ENCODE measurements at places on chromosomes 3 and 15.

DNA sequence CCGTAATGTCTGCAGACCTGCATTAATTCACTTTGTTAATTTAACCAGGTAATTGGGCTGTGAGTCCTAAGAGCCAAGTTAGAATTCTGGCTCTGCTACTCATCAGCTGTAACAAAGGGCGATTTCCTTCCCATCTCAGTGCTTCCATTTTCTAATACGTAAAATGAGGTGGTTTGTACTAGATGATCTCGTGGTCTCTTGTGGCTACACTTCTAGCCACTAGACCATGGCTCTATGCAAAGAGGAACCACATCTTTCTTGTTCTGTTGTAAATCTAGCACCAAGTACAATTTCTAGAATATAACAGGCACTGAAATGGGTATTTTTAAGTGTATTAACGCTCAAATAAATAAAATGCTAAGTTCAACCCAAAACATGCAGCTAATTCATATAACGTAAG, 174.4 kb upstream of the THBS1 start:
- no peak for DNase-seq

DNA sequence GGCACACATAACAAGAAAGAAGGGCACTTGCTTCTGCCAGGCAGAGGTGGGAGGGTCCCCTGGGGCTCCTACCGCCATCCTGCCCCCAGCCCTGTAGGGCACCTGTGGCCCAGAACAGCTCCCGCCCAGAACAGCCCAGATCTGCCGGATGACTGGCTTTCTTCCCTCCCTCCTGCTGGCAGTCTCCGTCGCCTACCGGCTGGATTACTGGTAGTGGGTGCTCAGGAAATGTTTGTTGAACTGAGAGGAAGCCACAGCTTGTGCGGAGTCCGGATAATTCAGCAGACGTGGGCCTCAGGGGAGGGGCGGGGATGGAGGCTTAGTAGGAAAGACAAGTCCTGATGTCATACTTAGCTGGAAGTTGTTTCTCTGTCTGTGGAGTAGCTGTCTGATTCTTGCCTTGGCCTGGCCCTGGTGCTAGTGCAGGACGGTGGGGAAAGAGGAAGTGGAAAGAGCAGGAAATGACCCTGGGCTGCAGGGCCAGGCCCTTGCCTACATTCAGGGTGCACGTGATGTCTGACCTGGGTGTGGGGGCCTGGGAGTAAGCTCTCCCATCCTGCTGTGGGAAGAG, 6.7 kb downstream of the CCDC9B start:
- DNase-seq, result no peak

- no peak for DNase-seq
Measured at GRCh38 chr3:64316971-64317370, 91.7 kb upstream of the PRICKLE2 start.

DNA sequence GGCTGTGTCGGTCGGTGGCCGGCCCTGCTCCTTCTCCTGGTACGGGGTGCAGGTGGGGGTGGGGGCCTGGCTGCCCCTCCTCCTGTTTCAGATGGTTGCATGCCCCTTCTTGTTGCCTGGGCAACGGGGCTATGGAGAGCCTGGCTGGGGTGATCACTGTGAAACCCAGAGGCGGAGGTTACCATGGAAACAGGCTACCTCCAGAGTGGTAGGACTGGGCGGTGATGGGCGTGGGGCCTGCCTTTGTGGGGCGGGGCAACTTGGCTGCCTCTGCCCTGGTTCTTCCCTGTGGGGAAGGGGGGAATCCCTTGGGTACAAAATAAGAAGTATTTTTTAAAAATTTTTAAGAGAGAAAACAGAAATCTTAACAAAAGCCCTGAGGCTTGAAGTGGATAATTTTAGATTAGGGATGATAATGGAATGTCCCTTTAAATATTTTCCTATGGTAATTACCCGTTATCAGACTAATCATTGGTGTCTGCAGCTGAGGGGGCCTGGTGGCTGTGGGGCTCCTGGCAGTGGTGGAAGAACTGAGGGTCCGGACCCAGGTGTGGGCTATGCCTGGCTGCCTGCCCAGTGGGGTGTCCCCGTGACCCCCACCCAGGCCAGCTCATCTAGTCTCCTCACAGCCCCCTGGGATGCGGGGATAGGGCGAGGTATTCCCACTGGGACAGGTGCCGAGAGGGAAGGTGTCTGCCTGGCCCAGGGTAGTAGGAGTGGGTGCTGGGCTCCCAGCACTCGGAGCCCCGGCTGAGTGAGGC, 32.5 kb downstream of the PLXNA1 start:
- DNase-seq, result no peak

DNA sequence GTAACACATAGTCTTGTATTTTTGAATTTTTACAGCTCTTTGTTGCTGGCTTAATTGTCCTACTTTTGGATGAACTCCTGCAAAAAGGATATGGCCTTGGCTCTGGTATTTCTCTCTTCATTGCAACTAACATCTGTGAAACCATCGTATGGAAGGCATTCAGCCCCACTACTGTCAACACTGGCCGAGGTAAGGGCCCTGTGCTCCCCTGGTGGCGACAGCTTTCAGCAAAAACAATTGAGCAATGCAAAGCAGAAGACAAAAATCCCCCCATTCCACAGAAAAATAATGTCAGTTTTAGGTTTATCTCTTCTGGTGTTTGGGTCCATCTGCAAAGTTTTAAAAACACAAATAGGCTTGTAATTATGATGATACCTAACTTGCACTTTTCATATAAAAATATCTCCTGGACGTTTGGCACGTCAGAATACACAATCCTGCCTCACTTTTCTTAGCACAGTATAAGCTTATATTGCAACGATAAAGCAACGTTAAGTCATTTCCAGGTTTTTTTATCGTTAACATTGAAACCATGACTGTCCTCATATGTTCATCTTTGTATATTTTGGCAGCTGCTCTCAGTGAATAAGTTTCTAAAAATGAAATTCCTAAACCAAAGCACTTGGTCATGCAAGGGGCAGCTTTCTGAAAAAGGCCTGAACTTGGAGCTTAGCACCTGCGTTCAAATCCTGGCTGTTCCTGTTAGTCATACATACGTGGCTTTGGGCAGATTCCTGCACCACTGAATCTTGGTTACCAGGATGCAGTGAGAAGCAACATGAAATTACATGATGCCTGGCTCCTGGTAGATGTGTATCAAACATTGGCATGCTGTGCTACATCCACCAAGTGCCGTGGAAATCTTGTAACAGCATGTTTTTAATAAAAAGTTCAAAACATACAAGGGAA, 8.5 kb downstream of the SEC61A1 start:
- no peak for DNase-seq

GRCh38 chr3:75235631-75236030, 428.5 kb upstream of the FRG2C start:
- DNase-seq, result no peak

- DNase-seq, result no peak
Measured at GRCh38 chr15:35064576-35065190, 20.4 kb downstream of the NANOGP8 start.

DNA sequence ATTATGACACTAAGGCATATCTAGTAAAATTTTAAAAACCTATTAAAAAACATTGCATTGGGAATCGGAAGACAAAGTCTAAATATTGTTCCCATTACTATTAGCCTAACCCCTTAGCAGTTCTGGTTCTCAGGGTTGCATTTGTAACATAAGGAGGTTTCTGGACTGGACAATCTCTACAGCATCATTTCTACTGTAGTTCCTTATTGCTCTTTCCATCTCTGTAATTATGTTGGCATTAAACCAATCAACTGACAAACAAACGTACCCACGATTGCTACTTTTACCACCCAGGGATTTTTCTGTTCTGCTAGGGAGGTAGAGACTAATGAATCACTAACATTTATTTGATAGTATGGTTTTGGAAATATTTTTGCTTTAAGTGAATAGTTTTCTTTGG, 190.8 kb downstream of the CBLB start:
- no peak for DNase-seq

GRCh38 chr15:31457161-31457560, 130.5 kb downstream of the KLF13 start:
- no peak for DNase-seq

- no peak for DNase-seq
Measured at GRCh38 chr3:123353850-123354233, 95.0 kb downstream of the ADCY5 start.

- no peak for DNase-seq
Measured at GRCh38 chr3:16589120-16589519, 16.1 kb downstream of the DAZL start.

DNA sequence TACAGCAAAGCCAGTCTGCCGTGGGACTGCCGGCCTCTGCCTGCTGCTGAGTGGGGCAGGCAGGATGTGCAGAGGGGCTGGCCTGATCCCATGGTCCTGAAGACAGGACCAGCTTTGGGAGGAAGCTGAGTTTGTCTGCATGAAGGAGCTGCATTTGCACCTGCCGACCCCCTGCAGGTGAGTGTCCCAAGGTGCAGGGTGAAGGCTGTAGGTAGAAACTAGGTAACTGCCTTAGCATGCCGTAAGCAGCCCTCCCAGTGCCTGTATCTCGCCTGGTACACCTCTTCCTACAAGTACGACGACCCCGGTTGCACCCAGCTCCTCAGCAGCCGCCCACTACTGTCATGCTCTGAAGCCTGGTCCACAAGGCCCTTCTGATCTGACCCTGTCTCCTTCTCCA, 34.9 kb downstream of the AMOTL2 start:
- no peak for DNase-seq

DNA sequence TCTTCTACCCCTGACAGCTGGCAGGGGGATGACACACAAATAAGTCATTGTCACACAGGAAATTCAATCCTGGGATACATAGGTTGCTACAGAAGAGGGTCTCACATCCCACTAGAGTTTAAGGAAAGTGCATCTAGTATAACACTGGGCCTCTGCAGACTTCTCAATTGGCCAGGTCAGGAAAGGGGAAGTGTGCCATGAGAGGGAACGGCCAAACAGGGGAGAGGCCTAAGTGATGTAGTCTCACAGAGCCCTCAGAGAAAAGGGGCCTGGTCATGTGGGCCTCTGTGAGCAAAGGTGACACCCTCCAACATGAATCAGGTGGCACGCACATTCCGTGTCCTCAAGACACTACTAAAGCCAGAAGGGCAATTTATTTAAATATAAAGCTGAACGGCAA, 11.2 kb downstream of the ZXDC start:
- DNase-seq, result no peak

GRCh38 chr15:68618394-68618793, 39.6 kb downstream of the CORO2B start:
- DNase-seq, result no peak

- DNase-seq, result no peak
Measured at GRCh38 chr15:70063261-70063925, 34.3 kb downstream of the TLE3 start.

DNA sequence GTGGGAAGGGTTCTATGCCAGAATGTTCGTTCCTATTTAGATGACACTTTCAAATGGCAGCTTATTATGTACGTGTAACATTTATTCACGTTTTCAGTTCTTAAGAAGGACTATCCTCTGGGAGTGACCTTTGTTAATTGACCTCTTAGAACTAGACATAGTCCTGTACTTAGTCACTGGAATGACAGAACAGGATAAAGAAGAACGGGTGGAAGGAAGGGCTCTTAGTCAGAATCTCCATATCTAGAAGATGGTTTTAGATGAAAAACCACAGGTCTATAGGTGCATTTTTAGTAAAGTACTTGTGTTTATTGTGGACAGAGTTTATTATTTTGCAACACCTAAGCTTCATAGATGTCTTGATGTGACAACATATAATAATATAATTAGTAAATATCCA, 6.5 kb downstream of the METTL6 start:
- no peak for DNase-seq

GRCh38 chr3:33167716-33168336, 50.8 kb downstream of the SUSD5 start:
- no peak for DNase-seq

DNA sequence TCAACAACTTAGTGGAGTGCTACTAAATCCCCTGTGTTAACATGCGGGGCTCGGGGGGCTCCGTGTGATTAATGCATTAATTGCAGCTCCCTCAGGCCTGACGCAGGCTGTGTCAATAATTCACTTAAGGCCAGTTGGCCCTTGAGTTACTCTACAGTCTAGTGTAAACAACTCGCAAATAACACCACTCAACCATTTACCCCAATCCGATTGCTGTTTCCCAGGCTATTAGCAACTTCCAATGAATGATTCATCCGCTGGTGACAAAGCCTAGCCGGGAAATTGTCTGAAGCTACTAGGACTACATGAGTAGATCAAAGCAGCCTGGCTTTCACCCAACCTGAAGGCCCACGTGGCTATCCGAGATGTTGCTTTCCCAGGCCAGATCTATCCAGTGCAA, 121.3 kb upstream of the SOX14 start:
- DNase-seq, result no peak

DNA sequence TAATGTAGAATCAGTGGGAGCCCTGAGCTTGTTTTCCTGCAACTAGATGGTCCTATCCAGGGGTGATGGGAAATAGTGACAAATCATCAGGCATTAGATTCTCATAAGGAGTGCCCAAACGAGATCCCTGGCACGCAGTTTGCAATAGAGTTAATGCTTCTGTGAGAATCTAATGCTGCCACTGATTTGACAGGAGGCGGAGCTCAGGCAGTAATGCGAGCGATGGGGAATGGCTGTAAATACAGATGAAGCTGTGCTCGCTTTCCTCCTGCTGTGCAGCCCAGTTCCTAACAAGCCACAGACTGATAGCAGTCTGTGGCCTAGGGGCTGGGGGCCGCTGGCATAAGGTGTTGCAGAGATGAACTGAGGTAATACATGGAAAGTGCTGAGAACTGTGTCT, 28.3 kb upstream of the TMEM42 start:
- DNase-seq, result no peak

- peak; percentile 100 for DNase-seq
Measured at GRCh38 chr15:48096813-48097212, 24.0 kb upstream of the SLC24A5 start.

DNA sequence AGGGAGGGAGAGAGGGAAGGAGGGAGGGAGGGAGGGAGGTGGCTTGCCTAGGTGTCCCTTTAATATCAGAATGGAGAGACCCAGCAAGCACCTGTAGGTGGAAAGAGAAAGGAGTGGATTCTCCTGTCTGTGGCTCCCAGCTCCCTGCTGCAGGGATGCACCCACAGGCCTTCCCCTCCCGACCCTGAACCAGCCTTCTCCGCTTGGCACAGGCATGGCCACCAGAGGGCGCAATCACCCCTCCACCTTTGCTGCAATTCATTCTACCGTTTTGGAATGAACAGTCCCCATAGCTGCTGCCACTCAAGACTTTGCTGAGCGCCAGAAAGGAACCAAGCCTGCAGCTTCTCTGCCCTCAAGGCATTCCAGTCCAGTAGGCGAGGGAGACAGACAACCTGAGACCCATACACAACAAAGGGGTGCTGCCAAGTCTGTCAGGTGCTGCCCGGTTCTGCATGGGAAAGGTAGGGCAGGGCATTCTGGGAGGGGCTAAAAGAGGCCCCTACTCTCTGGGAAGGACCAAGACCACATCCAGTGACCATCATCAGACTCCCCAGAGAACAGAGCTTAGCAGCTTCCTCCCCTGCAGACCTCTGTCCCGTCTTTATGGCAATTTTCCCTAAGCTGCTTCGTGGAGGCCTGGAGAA, 4.9 kb downstream of the TLR9 start:
- DNase-seq, result peak; percentile 62
